ENCODE measurements at places on chromosomes 6 and 20.

GRCh38 chr6:148311966-148312669, 30.5 kb upstream of the SASH1 start:
- DNase-seq, result no peak

GRCh38 chr20:16216227-16216913, 356.9 kb downstream of the KIF16B start:
- DNase-seq, result no peak

DNA sequence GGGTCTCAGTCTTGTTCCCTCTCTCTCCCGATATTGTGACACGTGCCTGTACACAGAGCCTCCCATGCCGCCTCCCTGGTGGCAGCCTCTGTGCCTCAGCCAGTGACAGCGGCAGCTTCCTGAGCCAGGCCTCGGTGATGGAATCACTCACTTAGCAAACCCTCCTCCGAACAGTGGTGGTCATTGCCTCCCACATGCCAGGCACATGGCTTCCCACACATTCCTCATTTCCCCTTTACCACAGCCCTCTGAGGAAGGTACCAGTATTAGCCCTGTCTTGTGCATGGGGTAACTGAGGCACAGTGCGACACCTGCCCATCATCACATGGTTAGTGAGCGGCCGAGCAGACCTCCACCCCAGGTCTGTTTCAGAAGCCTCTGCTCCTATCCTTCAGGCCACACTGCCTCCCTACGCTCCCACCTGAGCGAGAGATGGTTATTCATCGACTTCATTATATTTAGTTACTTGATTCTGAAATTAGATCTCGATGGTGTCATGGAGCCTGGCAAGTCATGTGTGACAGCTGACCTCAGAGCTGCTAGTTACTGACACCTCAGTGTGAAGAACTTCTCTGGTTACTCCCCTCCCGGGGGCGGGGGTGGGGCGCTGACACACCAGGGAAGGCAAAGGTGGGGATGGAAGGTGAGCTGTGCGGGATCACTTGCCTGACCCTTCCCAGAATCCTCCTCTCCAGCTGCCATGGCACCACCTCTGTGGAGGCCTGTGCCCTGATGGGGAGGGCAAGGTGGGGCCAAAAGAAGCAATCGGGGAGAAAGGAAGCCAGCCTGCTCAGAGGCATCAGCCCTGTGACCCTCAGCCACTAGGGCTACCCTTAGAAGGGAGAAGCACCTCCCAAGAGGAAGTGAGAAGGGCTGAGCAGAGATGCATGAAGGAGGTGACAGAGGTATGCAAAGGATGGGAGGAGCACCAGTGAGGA, 17.9 kb downstream of the MDGA1 start:
- DNase-seq, result no peak

- no peak for DNase-seq
These were observed 93.2 kb upstream of the MAN1A1 start for GRCh38 chr6:119442776-119443184.

DNA sequence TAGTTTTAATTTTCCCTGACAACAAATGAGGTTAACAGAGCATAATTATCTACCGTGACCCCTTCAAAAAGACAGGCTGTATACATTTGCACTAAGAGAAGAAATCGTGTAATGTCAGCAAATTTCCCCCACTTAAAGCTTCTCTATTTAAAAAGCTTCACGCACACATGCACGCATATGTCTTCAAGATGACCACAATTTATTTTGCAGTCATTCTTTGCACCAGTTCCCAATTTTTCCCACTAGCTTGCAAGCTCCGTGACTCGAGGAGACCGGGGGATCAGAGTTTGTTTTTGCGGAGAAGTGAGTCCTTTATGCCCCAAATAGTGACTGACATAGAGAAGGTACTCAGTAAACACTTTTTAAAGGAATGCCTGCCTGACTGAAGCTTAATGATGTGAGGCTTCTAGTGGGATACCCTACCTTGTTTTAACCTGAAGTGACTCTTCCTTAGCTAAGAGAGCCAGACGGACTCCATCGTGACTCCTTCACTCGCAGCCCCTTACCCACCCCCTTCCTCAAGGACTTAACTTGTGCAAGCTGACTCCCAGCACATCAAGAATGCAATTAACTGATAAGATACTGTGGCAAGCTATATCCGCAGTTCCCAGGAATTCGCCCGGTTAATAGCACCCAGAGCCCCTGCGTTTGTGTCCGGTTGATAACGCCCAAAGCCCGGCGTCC, 9.3 kb upstream of the NQO2 start:
- no peak for DNase-seq

Data from activated T-helper 2 cell treated with anti-CD3 and anti-CD28 coated beads, Interferon-gamma antibody, Interleukin-2, Interleukin-4, amounts not matched to agents 10 μg/mL and 5 μg/mL and 100 μg/mL, durations not matched to agents 14 hours and 24 hours and 36 hours (primary cell).